CD4-positive, alpha-beta T cell (primary cell): ENCODE measurements at places on chromosomes 16 and 17.

DNA sequence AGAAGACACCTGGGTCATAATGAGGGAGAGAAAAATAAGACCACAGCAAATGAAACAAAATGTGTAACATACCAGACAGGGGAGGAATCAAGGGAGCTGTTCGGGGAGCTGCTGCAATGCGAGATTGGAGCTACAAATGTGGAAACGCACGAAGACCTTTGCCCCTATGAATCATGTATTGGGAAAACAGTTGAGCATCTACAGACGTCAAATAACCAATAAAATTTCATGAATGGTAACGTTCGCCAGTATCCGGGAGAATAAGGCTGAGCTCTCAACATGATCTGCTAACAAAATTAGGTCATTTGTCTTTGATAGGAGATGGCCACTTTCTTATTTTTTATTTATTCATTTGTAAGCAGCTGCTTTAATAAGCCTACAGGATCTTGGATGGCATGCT is 486.2 kb upstream of the RBFOX1 start:
- no peak for DNase-seq

DNA sequence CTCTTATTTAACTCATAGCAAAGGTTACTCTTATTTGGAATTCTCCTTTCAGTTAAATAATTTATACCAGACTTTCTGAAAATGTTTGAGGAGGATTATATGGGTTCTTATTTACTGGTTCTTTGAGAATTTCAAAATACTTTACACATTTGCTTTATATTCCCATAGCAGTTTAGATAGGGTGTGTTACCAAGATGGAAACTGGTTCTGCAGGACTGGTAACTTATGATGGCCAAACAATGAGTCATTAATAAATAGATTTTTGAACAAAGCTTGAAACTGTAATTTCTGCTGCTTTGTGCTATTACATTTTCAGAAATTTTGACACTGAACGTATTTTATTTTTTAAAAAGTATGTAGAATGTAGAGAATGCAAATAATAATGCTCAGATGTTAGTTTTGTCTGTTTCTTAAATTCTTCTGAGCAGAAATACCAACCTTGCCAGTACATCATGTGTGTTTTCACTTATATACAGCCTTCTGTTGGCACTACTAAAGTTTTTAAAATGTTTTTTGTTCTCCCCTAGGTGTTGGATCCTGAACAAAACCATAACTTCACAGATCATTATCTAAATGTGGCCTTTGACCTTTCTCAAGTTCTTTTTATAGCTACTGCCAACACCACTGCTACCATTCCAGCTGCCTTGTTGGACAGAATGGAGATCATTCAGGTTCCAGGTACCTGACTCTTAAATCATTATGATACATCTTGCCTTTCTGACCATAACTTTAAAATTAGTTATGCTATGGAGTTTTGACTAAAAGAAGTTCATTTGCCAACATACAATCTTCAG is 48.3 kb upstream of the ABCC11 start:
- no peak for DNase-seq

GRCh38 chr16:17215936-17216335 is 254.8 kb downstream of the XYLT1 start:
- no peak for DNase-seq

DNA sequence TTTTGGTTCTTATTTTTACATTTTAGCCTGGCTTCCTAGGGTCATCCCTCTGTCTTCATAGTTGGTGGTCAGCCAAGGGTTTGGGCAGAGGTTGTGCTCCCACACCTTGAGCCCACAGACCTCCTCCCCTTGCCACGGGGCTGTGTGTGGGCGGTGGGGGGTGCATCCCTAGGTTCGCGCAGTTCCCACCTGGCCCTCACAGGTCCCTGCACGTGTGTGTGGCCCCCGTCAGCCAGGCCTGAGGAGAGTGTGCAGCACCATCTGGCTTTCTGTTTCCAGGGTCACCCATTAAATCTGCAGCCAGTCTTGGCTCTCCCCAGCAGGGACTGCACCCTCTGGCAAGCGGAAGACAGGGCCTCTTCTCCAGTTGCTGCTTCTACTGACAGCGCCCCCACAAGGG is 13.6 kb upstream of the OGFOD3 start:
- DNase-seq: peak; percentile 11

- DNase-seq: no peak
These were observed 152.6 kb upstream of the PMFBP1 start for GRCh38 chr16:72324578-72324977.

GRCh38 chr17:27326051-27326450 is 32.1 kb downstream of the WSB1 start:
- no peak for DNase-seq

DNA sequence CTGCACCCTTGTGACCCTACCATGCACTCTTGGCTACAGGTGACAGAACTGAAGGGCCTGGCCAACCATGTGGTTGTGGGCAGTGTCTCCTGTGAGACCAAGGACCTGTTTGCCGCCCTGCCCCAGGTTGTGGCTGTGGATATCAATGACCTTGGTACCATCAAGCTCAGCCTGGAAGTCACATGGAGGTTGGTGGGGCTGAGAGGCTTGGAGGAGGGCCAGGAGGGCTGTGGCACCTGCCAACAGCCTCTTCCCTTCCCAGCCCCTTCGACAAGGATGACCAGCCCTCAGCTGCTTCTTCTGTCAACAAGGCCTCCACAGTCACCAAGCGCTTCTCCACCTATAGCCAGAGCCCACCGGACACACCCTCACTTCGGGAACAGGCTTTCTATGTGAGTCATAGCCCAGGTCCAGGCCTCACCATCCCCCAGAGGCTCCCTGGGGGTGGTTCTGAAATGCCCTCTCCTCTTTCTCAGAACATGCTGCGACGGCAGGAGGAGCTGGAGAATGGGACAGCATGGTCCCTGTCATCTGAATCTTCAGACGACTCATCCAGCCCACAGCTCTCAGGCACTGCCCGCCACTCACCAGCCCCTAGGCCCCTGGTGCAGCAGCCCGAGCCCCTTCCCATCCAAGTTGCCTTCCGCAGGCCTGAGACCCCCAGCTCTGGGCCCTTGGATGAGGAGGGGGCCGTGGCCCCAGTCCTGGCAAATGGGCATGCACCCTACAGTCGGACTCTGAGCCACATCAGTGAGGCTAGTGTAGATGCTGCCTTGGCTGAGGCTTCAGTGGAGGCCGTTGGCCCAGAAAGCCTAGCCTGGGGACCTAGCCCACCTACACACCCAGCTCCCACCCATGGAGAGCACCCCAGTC is 13.0 kb downstream of the RIPOR1 start:
- DNase-seq: no peak

- DNase-seq: no peak
These were observed 6.6 kb downstream of the ADORA2B start for GRCh38 chr17:15951368-15952047.

DNA sequence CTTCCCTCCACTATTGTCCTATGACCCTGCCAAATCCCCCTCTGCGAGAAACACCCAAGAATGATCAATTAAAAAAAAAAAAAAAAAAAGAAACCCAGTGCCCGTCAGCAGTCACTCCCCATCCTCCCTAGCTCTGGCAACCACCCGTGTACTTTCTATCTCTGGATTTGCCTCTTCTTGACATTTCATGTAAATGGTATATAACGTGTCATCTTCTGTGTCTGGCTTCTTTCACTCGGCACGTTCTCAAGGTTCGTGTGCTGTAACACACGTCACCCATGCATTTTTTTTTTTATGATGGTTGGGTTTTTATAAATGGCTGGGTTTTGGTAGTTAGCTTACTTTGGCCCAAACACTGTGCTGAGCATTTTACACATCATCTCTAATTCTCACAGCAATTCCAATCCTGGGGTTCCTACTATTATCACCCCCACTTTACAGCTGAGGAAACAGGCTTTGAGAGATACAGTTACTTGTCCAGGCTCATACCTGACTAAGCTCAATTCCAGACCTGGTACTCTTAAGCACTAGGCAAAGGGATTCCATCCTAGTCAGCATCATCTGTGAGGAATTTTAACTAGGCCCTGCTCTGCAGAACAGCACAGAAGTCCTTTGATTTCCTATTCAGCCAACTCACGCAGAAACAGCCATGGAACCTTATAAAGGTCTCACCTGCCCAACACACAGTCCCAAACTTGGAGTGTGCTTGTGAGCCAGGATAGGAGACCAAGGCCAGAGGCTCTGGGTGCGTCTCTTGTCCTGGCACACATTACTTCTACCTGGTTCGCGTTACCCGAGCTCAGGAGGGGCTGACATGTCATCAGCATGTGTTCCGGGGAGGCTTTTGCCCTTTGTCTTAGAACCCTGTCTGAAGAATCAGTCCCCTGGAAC is 11.7 kb downstream of the NDUFAB1 start:
- DNase-seq: no peak

GRCh38 chr16:79082970-79083369 is 517.6 kb downstream of the MAF start:
- DNase-seq: peak; percentile 40

GRCh38 chr16:86297391-86297790 is 212.9 kb upstream of the FOXF1 start:
- no peak for DNase-seq

DNA sequence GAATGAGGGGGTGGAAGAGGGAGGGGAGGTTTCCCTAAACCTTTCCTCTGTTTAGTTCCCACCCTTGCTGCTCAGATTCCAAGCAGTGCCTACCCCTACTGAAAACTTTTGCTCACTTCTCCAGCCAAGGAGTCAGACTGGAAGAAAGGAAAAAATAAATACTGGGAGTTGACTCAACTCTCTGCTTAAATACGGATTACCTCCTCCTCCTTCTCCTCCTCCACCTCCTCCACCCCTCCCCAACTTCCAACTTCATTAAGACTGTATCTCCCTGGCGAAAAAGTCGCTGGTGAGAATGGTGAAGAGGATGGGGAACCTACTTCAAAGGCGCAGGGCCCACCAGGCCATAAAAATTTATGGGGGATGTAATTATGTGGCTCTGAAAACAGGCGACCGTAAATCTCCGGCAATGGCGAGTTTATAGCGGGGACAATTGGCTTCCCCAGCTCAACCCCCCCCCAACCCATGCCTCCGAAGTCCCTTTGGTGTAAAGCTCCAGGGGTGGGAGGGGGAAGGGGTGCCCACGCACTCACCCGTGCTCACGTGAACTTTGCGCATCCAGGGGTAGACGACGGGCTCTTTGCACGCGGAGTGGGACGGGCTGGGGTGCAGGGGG is 712 bp downstream of the HOXB4 start:
- no peak for DNase-seq

DNA sequence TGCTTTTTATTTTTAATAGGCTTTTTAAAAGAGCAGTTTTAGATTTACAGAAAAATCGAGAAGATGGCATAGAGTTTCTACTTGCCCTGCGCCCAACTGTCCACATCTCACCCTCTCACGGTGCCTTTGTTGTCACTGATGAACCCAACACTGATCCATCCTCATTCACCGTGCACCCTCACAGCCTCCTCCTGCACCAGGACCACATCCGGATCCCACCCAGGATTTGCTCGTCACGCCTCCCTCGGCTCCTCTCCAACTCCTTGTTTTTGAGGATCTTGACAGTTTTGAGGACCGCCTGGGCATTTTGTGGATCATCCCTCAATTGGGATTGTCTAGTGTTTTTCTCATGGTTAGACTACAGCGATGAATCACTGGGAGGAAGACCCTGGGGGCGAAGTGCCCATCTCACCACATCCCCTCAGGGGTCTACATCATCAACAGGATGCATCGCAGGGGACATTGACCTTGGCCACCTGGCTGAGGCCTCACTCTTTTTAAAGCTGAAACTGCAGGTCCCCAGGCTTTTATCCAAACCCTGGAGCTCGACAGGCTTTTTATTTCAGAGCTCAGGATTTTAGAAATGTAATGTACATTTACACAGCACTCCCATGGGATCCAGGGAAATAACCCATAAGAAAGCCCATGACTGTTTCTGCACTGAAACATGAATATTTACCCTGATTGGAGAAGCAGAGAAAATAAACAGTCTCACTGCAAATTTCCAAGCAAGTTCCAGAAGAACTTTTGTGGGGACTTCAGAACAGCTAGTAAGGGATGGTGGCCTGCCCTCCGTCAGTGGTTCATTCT is 71.8 kb upstream of the ZNF469 start:
- DNase-seq: no peak
